ENCODE measurements at places on chromosomes 6 and 20.

DNA sequence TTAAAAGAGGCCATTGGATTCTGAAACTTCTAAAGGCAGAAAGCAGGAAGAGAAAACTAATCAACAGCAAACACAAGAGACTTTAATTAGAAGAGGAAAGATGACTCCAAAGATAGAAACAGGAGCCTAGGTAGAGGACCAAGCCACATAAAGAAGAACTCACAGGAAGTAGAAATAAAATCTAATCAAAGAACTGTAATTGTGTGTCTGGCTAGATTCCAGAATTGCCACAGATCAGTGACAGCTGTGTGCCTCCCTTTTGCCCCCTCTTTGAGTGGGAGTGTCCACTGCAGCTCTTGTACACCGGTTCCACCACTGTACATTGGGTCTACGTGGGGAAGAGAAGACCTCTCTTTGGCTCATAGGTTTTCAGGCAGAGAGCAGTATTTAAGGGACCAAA lies 22.3 kb upstream of the THEMIS start:
- no peak for DNase-seq

- DNase-seq = no peak
Observed at GRCh38 chr6:66226109-66226508, 519.1 kb upstream of the EYS start.

- no peak for DNase-seq
Observed at GRCh38 chr20:7264137-7264536, 496.7 kb downstream of the BMP2 start.

DNA sequence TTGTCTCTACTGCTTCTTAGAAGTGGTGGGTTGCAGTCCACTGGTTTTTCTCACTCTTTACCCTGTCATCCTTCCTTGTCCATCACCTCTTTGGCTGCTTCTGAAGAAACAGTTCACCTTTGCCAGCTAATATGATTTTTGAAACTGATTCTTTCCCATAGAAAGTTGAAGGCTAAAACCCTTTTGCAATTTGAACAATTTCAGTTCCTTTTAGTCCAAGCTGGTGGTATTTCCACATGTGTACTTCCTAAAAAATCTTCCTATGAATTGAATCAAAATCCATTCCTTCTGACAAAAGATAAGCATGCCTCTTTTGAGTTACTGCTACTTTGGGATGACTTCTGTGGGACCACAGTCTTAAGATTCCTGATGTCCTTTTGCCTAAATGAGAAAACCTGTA lies 210.0 kb upstream of the MAN1A1 start:
- DNase-seq = no peak

- DNase-seq = peak; percentile 90
Observed at GRCh38 chr6:132512638-132513632, at the start of gene STX7. Gene STX7, minus strand, starts transcription at chr6:132513116. Its CDS starts 9,586 bp downstream, at chr6:132503530.

DNA sequence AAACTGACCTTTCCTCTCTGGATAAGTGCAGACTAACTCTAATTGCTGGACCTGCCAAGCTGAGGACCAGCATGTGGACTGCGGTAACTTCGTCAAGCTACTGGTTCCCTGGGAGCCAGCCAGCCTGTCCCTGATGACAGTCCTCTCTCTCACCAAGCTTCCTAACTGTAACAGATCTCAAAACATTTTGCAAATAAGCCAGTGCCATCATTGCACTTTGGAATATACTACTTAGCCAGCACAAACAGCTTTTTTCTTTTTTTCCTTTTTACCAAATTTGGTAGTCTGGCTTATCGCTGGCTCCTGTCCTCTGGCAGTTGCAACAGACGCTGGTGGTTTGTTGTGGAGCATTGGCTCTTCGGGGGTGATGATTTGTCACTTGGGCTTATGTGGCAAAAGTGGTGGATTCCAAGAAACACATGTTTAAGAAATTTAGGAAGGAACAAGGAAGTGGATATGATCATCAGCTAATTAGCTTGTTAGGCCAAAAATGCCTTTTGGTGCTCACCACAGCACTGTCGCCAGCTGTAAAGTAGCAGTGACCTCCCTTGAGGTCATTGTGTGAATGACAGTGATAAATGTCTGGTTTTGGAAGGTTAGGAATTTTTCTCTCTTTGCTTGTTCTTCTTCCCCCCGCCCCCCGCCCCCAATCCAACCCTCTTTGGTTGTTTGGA lies 171.7 kb downstream of the CLIC5 start:
- no peak for DNase-seq

DNA sequence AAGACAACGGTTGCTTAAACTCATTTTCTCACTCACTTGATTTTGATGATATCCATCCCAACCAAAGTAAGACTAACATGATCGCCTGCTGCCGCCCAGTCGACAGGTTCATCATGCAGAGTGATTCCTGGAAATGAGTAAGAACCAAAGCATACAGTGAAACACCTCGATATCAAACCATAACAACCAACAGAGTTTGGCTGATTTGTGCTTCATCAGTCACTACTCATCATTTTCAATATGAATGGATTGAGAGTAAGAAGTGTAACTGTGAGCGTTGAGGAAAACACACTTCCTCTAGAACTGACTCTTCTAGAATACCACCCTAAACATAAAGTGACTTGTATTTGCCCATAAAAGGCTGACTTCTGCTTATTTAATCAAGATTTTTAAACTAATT lies 29.2 kb upstream of the ALDH8A1 start:
- DNase-seq = no peak

GRCh38 chr20:18066421-18067333 lies 9.0 kb upstream of the OVOL2 start:
- DNase-seq = no peak

DNA sequence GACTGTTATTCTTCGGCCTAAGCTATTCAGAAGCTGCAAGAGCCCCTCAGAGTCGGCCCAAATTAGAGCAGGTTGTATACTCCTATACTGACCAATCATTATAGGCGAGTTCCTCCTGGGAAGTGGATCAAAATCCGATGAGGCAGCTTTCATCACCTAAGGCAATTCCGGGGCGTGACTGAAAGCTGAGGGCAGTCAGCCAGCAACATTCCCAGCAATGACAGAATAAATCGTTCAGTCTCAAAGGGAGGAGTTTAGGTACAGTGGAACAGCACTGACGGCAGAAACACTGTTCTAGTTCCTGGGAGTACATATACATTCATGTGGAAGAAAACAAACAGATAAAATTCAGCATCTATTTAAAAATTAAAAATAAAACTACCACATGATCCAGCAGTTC lies 10.8 kb downstream of the HLA-DQB2 start:
- peak; percentile 36 for DNase-seq

DNA sequence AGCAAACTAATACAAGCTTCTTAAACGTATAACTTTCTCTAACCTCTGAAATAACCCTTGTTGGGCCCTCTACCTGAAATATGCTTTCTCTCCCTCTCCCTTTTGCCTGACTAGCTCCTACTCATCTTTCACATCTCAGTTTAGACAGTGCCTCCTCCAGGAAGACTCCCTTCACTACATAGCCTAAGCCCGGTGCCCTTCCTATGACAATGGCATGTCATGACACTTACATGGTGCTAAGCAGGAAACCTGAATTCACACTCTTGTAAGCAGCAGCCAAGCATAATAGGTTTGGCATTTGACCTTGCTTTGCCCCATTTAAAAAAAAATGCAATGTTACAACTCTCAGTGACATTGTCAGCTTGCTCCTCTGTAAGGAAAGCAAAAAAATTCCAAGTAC lies 33.1 kb upstream of the FBXL4 start:
- DNase-seq = no peak

DNA sequence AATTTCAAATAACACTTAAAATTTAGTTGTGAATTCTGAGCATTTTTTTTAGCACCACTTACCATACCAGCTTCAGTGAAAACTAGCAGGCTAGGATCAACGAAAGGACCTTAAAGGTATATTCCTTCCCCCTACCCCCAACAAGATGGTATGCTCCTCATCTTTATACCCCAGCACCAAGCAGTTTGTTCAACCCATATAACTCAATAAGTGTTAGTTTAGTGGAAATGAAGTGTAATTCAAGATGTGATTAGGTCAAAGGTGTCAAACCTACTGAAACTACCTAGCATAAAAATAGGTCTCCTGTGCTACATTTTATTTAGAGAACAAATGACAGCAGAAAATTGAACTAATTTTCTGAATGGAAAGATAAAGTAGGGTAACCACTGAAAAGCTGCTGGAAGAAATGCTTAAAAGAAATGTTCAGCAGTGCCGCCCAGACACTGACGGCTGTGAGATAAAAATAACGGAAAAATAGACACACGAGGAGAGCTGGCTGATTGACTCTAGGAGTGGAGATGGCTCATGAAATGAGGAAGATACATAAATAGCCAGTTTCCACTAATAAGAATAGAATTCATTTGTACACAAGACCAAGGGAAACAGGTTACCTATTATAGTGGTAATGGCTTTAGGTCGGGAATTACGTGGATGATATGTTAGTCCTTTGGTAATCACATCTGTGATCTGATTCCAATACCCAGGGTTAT lies 94.8 kb downstream of the IPCEF1 start:
- DNase-seq = no peak

DNA sequence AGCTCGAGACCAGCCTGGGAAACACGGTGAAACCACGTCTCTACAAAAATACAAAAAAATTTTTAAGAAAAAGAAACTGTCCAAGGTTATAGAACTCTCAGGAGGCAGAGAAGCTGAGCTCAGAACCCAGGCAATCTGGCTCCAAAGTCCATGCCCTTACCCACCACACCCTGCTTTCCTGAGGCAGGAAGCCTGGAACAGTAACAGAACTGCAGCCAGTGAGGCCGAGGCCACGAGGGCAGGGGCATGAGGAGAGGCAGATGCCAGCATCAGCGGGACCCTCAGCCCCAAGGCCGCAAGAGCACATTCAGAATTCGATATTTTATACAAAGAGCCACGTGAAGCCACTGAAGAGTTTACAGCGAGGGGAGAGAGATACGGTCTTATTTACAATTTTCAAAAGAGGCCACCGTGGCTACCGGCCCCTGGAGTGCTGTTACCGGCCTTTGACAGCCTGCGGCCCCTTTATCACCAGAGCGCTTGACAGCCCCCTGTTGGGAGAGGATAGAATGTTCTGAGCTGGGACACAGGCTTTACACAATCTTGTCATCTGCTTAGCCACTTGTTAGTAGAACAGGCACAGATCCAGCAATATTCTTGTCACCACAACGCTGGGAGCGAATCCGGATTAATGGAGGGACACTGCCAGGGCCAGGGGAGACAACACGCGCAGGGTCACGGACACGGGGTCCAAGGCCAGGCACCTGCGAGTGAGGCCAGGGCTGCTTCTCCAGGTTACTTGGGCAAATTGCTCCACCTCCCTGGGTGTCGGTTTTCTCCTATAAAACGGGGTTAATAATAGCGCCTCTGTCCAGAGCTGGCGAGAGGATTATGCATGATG lies 5.6 kb downstream of the SPATA2 start:
- no peak for DNase-seq

DNA sequence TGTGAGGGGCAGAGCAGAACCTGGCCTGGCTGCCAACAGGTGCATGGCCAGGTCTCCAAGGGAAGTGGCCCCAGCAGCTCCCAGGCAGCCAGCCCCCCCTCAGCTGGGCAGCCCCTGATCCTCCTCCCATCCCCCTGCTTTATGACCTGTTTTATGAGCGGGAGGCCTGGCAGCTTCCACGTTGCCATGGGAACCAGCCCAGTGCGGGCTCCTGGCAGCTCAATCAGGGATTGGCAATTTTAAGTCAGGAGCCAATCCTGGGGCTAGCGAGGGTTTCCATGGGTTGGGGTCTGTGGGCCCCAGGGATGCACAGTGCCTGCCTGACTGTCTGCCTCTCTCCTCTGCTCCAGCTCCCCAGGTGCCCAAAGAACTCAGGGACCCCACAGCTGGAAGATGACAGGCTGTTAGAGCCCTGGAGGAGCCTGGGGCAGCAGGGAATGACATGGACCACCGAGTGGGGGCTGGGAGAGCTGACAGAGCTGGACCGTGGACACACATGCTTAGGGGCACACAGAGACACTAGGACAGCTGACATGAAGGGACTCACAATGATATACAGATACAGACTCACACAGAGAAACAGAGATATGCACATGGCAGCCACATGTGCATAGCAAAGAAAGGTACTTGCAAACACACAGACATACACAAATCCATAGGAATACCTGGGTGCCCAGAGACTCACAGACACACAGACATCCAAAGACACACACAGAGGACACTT lies 56.5 kb upstream of the SIRPA start:
- no peak for DNase-seq

GRCh38 chr20:21019814-21020658 lies 86.1 kb downstream of the LINC00237 start:
- no peak for DNase-seq

DNA sequence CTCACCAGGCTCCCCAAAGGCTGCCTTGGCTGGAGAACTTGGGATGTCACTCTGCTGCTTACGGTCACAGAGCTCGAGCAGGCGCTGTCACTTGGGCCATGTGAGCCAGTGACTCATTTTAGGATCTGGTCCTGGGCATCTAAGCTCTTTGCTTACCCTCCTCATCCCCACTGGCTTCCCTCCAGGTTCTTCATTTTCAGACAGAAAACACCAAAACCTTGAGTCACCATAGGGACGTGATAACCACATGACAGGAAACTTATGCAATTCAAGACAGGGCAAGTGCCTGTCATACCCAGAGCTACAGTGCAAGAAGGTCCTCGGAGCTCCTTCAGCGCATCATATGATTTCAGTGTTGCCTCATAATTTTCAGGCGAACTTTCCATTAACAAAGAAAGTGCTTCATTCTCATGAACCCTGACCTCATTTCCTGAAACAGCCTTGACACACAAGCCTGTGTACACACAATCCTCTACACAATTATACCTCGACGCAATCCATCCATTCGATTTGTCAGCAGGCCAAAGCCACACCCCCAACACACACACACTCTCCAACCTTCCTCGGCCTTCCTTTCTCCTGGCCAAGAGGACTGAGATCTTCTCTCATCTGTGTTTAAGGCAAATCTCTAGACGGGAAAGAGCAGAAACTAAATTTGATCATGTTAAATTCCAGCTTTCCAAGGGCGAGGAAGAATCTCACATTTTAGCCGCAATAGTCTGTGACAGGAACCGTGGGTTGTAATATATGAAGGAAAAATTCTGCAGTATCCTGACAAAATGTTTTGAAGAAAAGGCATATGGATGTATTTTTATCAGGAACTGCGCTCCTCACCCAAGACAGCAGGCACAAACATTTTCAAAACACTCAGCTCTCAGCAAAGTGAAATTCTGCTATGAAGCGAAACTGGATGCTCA lies 25.3 kb downstream of the TBC1D7 start:
- DNase-seq = peak; percentile 3

- DNase-seq = no peak
Observed at GRCh38 chr20:47440857-47441773, 60.6 kb upstream of the NCOA3 start.

- DNase-seq = no peak
Observed at GRCh38 chr6:33455051-33455450, 675 bp downstream of the ZBTB9 start.

Data from LoVo (cell line).